ENCODE measurements at places on chromosomes 6 and 20.

DNA sequence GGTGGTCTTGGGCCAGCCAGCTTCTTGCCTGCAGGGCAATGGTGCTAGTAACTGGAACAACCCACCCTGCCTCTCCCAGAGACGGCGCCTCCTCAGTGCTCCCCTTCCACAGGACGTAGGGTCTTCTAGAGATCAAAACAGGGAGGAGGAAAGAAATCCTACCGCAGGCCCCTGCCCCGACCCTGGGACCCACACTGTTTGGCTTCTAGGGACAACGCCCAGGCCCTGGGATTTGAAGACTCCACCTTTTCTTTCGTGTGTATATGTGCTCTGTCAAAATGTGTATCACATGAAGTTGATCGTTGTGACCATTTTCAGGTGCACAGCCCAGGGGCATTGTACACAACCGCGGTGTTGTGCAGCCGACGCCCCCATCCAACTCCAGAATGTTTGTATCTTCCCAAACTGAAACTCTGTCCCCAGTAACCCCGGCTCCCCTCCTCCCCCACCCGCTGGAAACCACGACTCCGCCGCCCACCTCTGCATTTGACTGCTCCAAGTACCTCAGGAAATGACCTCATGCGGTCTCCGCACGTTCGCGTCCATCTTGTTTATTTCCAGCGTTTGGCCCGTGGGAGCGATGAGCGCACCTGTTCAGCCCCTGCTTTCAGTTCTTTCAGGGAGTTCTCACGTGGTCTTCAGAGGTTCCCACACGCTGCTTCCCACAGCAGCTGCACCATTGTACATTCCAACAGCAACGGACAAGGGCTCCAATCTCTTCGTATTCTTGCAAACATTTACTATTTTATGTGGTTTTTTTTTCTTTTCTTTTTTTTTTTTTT is 3.4 kb upstream of the BHLHE23 start:
- DNase-seq, result peak; percentile 66

GRCh38 chr20:20713244-20713765 is 861 bp upstream of the RALGAPA2 start:
- no peak for DNase-seq

DNA sequence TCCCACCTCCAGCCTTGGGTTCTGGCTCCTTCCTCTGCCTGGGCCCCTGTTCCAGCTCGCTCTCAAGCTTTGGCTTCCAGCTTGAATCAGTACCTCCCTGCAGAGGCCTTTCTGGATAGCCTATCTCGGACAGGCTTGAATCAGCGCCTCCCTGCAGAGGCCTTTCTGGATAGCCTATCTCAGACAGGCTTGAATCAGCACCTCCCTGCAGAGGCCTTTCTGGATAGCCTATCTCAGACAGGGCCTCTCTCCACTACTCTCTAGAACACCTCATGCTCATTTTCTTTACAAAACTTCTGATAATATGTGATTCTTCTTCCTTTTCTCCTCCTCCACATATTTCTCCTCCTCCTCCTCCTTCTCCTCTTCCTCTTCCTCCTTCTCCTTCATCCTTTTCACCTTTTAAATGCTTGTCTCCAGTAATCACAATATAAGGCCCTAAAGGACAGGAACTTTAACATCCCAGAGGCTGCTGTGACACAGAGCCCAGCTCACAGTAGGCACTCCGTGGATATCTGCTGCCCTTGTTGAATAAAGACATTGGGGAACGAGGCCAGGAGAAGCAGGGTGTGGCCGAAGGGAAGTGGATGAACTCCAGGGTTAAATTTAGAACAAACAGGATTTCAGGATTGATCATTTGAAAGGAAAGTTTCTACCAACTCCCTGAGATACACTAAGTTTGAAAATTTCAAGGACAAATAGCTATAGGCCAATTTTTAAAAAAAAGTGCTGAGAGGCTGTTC is 9.3 kb upstream of the RPS6KA2 start:
- DNase-seq, result no peak

- DNase-seq, result no peak
Measured at GRCh38 chr20:39853050-39853449, 836.0 kb downstream of the MAFB start.

GRCh38 chr6:138297761-138298298 is 79.5 kb upstream of the PBOV1 start:
- DNase-seq, result no peak
